ENCODE measurements at places on chromosomes 11 and 22. TPM values are rescaled to one million over a fixed set of nuclear protein-coding genes. Genes with fewer than 3 reads are reported as not detected.

The SNU13 gene
- total RNA-seq: 283 TPM

GRCh38 chr11:130612291-130612851 is 163.9 kb downstream of the ADAMTS15 start:
- DNase-seq: no peak

The FADS1 gene
- total RNA-seq: 56.6 TPM

DNA sequence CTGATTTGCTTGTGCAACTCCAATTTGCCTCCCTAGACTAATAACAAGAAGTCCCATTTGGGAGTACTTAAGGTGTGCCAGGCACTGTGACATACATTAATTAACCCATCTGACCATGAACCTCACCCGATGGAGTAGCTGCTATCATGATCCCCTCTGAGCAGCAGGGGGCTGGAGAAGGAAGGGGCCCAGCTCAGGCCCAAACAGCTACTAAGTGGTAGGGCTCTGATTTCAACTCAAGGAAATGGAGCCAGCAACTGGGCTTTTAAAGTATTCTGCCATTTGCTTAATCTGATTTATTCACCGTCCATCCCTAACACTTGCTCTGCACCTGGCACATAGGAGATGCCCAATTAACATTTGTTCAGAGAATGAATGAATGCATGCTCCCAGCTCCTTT is 1.2 kb downstream of the CRYBB1 start:
- no peak for DNase-seq

GRCh38 chr11:61007383-61007955 is 36.0 kb downstream of the CD6 start:
- DNase-seq: no peak

DNA sequence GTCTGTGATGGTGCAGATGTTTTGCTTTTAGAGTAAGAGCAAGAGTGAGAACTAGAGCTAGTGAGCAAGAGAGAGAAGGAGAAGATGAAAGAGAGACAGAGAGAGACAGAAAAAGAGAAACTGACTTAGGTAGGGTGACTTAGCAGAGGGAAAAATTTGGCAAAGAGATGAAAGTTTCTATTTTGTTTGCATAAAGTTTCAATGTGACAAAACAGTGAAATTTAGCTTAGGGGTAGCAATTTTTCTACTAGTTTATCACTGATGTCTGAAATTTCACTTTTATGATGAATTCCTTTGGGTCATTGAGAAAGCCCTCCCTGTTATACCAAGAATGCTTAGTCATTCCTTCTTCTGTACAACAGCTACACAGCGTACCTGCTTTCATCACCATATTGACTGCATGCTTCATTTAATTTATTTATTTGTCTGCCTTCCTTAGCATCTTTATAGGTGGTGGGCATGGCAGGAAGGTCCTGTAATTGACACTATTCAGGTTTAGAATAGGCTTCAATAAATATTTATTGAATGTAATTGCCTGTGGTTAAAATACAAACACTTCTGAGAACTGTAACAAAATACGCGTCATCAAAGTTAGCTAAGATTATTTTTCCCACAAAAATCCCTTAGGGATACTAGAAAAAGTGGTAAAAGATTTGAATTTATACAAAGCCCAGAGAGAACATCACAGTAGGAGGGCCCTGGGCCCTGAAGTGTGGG is 19.9 kb upstream of the CTSC start:
- DNase-seq: no peak

The CD248 gene
- total RNA-seq: 0.32 TPM

GRCh38 chr22:39234472-39234787 is 10.4 kb downstream of the PDGFB start:
- DNase-seq: no peak

DNA sequence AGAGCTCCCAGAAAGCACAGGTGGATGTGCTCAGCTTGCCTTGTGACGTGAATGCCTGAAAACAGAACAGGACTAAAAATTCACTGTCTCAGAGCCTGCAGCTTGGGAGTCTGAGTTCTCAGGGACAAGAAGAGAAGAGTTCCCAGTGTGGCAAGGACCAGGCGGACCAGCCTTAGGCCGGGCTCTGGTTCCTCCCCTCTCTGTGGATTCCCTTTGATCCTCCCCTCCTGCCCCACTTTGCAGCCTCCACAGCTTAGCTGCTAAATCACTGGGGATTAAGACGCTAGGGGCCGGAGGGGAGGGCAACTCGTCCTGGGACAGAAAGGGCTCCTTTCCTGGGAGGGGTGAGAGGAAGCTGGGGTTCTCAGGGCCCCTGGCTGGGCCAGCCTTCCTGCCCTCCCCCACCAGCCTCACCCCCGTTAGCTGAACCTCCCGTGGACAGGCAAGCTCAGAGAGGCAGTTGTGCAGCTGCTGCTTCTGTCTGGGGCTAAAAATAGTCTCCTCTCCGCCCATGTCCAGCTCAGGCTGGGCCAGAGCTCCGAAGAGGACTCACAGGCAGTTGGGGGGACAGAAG is 29.9 kb upstream of the JAM3 start:
- DNase-seq: no peak

DNA sequence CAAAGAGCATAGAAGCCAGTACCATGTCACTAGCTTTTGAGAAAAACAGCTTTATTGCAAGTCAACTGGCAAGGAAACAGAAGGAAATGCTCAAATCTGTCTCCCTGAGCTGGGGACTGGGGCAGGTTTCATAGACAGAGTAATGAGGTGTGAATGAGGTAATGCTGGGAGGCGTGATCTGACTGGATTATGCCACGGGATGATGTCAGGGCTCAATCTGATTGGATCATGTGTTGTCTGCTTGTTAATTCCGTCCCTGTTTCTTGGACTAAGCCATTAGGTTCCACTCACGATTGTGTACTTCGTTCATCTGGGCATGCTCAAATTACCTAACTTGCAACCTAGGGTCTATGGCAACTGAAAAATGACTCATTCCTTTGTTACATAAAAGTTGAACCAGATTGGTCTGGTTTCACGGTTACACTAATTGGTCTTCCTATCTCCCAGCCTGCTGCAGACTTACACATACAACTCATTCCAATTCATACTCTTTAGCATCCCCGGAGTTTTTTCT is 20.2 kb upstream of the OR10A5 start:
- DNase-seq: no peak

DNA sequence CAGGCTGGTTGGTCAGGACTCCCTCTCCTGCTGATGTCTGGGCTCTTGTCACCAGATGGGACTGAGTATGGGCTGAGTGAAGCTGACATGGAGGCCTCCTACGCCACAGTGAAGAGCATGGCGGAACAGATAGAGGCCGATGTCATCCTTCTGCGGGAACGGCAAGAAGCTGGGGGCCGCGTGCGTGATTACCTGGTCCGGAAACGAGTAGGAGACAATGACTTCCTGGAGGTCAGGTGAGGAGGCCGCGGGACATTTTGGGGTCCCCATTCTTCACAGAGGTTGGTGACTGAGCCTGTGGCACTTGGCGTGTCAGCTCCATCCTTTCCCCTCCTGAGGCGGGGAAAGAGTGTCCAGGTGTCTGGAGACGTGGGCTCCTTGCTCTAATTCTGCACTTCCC is 10.1 kb downstream of the GTPBP1 start:
- DNase-seq: no peak

- DNase-seq: no peak
Measured at GRCh38 chr11:9089061-9089460, 2.3 kb downstream of the SCUBE2 start.

The C11orf16 gene
- total RNA-seq: not detected

The PGA4 gene
- total RNA-seq: not detected

- DNase-seq: no peak
Measured at GRCh38 chr22:39526736-39527171, 5.8 kb downstream of the RPS19BP1 start.

- DNase-seq: no peak
Measured at GRCh38 chr22:32815943-32816342, 14.4 kb downstream of the TIMP3 start.

GRCh38 chr11:132228746-132229325 is 858.4 kb downstream of the NTM start:
- no peak for DNase-seq

The SYCE3 gene
- total RNA-seq: not detected

DNA sequence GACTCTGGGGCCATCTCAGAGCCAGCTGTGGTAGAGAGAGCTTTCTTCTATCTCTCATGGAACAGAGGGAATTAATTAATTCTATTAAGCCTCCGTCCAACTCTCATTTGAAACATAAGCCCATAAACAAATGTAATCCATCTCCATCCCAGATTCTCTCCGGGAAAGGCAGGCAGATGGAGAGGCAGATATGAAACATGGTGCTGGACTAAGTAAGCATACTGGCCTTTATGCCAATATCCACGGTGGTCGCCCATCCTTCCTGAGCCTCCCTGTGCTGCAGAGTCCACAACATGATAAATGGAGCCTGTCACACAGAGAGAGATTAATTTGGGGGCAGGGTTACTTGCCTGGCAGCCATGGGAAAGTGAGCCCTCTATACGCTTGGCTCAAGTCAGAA is 44.8 kb downstream of the PRR5L start:
- no peak for DNase-seq

DNA sequence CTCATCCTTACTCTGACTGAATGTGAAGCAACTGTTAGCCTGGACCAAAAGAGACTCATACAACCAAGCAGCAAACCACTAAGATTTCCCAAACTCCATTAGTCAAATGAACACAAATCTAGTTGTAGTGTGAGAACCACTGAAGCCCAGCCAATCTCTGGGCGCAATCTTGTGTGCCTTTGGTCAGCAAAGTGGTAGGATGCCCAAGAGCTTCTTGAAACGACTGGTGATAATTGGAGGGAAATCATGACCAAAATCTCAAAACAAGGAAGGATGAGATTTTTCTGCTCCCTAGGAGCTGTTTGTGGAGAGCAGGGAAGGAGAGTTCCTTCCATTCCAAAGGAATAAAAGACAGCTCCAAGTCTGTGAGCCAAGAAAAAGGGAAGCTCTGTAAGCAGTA is 24.0 kb downstream of the F2 start:
- no peak for DNase-seq

The TMPRSS13 gene
- 0.52 TPM for total RNA-seq

DNA sequence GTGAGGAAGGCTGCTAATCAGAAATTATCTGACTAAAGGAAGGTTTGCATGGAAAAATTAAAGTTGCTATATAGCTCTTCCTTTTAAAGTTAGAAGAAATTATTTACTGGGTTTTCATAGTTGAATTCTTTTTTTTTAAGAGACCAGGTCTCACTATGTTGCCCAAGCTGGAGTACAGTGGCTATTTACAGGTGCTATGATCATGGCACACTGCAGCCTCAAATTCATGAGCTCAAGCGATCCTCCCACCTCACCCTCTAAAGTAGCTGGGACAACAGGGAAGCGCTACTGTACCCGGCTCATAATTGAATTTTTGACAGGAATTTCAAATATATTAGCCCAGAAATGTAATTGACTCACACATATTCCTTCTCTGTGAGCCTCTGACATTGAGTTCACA is 3.9 kb downstream of the MSANTD2 start:
- DNase-seq: no peak

DNA sequence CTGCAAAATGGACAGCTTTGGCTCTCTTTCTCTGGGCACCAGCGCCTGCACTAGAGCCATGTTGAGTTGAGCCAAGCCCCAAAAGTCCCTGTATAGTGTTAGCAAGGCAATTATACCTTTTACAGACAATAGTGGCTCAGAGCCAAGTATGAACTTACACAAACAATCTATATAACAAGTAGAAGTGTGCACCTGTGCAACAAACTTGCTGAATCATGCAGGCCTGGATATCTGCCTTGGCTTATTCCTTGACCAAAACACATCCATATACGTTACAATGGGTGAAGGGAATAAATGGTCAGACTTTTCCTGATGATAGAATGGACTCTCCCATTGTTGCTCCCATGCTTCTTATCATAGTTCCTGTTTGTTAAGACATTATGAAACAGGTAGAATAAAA is 3.8 kb upstream of the OR52I2 start:
- no peak for DNase-seq

- no peak for DNase-seq
Measured at GRCh38 chr11:45603946-45604682, 61.3 kb downstream of the CHST1 start.

DNA sequence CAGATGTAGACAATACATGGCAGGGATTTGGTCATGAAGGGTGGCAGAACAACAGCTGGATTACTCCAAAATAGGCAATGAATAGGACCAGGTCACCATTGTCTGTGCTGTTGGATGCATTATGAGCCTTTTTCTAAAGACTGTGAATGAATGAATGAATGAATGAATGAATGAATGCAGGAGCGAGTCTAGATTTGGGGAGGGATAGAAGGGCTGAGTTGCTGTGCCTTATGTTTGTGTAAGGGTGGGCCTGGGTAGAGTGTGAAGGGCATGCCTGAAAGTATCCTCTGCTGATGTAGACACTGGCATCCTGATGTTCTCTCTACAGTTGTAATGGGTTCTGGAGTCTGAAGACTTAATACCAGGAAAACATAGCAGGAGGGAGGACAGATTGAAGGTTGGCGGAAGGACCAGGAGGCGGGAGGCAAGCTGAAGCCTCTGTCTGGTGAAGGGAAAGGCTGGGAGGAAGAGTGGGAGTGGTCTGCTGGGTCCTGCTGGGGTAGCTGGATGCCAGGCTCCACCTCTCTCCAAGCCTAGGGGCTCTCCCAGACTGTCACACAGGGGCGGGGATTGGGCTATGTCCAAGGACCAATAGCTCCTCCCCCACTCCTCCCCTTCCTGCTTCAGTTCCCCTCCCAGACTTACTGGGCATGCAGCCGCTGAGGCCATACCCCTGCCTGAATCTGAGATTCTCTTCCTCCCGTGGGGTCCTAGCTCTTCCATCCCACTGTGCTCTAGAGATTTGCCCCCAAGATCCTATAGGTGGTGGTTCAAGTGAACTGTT is 4.8 kb downstream of the TRIM3 start:
- DNase-seq: peak; percentile 60

DNA sequence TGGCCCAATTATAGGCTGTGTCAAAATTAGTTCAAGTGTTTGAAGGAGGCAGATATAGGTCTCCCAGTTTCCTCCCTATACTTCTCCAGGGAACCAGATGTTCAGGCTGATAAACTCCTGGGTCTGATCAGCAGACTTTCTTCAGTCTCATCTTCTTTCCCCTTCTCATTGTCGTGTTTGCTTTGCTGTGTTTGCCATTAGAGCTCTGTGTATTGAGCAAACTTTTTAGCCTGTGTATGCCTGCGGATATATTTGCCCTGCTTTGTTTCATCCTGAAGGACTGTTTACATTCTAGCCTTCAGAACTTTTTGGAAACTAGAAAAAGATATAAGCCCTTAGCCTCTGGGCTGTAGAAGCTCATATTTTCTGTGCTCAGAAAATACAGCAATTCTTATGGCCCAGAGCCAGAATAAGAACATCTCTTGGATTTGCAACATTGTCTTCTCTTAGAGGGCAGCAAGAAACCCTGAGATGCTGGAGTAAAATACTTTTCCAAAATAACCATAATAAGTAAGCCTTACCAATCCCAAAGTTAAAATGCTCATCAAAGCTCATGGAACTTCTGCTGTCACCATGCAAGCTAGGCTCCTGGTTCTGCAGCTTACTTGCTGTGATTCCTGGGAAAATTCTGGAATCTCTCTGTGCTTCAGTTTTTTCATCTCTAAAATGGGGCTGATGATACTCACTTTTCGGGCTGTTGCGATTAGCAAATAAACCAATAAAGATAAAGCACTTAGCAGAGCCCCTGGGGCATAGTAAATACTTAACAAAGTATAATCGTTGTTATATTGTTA is 34.1 kb upstream of the ME3 start:
- no peak for DNase-seq

GRCh38 chr11:68160100-68160695 is 39.0 kb upstream of the CHKA start:
- DNase-seq: no peak

Measured in HCT116 (cell line).